ENCODE measurements at places on chromosomes 6 and 20. TPM values are rescaled to one million over a fixed set of nuclear protein-coding genes. Genes with fewer than 3 reads are reported as not detected.

Gene SYCP2
- 1.2 TPM for polyA plus RNA-seq

Gene FAM162B
- 16.1 TPM for polyA plus RNA-seq

- no peak for DNase-seq
These were observed 5.5 kb downstream of the FOXQ1 start for GRCh38 chr6:1317302-1317815.

GRCh38 chr6:67870321-67870720, 764.8 kb upstream of the ADGRB3 start:
- DNase-seq: no peak

- no peak for DNase-seq
These were observed 111.4 kb downstream of the FYN start for GRCh38 chr6:111761783-111762312.

GRCh38 chr6:72589096-72589495, 32.8 kb upstream of the KCNQ5 start:
- DNase-seq: no peak

DNA sequence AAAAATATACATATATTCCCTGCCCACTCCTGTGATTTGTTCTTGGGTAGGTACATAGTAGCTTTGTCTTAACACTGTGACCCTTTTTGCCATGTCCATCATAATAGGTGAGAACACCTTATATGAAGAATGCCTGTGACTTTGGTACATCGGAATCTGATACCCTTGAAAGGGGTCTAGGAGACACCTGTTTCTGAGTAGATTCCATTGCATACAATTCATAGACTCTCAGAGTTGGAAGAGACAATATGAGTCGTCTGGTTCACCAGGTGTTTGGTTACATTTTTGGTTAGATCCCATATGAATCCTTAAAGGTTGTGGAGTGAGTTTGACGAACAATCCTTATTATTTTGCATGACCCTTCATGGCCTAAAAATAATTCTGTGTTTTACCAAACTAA, 36.3 kb downstream of the RNF144B start:
- DNase-seq: no peak

GRCh38 chr6:72626126-72626525, 4.3 kb downstream of the KCNQ5 start:
- DNase-seq: no peak
